ENCODE measurements at places on chromosomes 7 and 10. TPM values are rescaled to one million over a fixed set of nuclear protein-coding genes. Genes with fewer than 3 reads are reported as not detected.
A peak's percentile ranks its signal among the peaks of the same experiment; 100 is the strongest.

GRCh38 chr7:29277436-29278215 lies 83.1 kb downstream of the CHN2 start:
- DNase-seq: no peak

GRCh38 chr7:3028071-3028757 lies 15.5 kb downstream of the CARD11 start:
- peak; percentile 90 for DNase-seq

Gene SPDYE8
- total RNA-seq: not detected

GRCh38 chr7:110386913-110387312 lies 704.0 kb upstream of the LRRN3 start:
- DNase-seq: peak; percentile 95

Gene TEX47
- total RNA-seq: not detected

Gene NPC1L1
- under 0.01 TPM for total RNA-seq

DNA sequence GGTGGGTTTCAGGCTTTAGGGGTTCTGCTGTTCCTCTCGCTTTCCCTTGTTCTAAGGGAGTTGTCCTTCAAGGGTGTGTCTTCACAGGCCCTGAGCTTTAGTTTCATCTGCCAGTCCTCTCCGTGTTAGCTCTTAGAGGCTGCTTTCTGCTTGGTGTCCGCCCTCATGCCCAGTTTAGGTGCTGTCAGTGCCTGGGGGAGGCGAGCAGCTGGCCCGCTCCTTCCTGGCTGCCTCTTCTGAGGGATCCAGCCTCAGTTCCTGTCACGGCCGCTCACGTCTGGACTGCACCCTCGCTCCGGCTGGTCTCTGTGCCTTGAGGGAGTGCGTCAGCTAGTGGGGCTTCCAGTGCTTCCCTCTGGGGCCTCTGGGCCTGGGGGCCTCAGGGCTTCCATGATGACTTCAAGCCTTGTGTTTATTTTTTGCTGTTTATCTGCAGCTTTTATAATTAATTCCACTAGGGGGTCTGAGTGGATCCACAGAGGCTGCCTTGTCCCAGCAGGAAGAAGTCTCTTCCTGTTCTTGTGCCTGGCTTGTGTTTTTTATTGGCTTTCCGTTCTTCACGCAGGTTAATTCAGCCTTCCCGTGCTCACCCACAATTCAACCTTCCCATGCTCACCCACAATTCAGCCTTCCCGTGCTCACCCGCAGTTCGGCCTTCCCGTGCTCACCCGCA lies 33.0 kb downstream of the WDR37 start:
- no peak for DNase-seq

Gene OR6V1
- not detected for total RNA-seq

DNA sequence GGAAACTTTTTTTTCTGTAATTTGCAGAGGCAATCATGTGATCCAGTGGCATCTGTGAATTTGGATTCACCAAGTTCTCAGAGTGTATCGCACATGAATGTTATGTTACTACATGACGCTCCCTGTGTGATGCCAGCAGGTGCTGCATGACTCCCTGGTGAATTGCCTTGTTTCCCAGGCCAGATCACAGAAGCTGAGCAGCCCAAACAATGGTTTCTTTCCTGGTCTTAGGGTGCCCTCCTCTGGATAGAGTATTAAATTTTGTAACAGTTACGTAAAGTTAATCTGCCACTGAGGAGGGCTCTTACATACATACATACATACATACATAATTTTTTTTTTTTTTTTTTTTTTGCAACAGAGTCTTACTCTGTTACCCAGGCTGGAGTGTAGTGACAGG lies 3.6 kb downstream of the ZSCAN21 start:
- peak; percentile 80 for DNase-seq

Gene NUTM2B
- total RNA-seq: 0.26 TPM

DNA sequence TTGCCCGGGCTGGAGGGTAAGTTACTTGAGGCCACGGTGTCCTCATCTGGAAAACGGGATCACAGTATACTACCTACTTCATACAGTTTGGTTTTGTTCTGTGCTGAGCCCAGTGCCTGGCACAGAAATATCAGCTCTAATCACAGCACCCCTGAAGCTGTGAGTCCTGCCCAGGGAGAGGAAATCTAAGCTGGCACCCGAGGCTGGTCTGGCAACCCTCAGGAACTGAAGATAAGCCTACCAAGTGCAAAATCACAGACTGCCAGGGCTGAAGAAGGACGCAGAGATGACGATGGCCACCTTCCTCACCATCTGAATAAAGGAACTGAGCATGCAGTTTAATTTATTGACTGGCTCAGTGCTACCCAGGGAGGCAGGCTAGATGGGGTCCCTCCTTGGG lies 7.7 kb upstream of the TMEM120A start:
- DNase-seq: no peak

DNA sequence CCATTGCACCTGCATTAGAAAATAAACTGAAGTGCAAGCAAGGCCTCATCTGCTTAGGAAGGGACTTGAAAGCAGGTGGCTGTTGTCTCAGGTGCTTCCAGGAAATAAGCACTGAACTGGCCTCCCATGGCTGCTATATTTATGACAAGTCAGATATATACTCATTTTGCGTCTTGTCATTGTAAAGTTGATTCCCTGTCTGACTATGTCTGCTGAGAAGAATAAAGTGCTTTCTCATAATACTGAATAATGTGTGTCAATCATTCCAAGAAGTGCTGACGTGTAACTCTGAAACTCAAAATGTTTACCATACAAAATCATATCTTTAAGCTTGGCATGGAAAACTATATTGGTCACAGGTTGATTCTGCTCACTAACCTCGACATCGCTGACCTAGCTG lies 44.9 kb upstream of the SVOPL start:
- no peak for DNase-seq

Gene DMBT1
- not detected for total RNA-seq

- no peak for DNase-seq
These were observed 8.9 kb downstream of the PROSER2 start for GRCh38 chr10:11832042-11832441.

Gene DEPP1
- 0.26 TPM for total RNA-seq

GRCh38 chr7:41886901-41887311 lies 184.0 kb upstream of the INHBA start:
- DNase-seq: peak; percentile 59

GRCh38 chr7:11005202-11005601 lies 31.5 kb downstream of the PHF14 start:
- DNase-seq: no peak

- no peak for DNase-seq
These were observed 25.6 kb upstream of the ZC3HAV1L start for GRCh38 chr7:139061416-139061815.

Gene KCNMA1
- 16.3 TPM for total RNA-seq

DNA sequence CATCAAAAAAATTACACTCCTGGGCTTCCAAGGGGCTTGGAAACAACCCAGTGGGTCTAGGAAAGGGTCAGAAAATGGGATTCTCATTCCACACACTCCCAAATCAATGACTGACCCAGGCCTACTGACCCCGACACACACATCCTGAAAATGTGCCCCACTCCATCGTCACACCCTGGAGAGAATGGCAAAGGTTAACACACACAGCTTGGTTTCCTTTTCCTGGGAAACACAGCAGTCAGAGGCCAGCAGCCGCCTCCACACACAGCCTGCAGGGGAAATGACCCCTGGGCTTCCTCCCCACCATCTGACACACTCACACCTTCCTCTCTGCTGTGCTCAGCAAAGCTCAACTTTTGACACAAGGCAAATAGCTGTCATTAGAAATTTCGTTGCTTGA lies 42.9 kb downstream of the SH3PXD2A start:
- no peak for DNase-seq

DNA sequence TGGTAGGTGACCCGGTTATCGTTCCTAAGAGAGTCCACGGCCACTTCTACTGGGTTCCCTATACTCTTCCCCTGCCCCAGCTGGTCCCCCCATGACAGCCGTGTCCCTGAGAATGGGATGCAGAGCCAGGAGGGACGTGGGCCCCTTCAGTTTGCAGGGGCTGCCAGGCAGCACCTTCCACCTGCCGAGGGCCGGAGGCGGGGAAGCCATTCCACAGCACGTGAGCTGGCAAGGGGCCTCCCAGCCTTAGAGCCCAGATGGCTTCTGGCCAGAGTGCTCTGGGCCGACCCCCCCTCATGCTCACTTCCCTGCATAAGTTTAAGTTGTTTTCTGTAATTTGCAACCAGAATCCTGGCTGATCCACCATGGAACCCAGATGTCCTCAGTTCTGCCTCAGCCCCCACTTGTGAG lies 39.0 kb downstream of the DIP2C start:
- no peak for DNase-seq

- no peak for DNase-seq
These were observed 28.9 kb upstream of the TNRC18 start for GRCh38 chr7:5452470-5452899.

DNA sequence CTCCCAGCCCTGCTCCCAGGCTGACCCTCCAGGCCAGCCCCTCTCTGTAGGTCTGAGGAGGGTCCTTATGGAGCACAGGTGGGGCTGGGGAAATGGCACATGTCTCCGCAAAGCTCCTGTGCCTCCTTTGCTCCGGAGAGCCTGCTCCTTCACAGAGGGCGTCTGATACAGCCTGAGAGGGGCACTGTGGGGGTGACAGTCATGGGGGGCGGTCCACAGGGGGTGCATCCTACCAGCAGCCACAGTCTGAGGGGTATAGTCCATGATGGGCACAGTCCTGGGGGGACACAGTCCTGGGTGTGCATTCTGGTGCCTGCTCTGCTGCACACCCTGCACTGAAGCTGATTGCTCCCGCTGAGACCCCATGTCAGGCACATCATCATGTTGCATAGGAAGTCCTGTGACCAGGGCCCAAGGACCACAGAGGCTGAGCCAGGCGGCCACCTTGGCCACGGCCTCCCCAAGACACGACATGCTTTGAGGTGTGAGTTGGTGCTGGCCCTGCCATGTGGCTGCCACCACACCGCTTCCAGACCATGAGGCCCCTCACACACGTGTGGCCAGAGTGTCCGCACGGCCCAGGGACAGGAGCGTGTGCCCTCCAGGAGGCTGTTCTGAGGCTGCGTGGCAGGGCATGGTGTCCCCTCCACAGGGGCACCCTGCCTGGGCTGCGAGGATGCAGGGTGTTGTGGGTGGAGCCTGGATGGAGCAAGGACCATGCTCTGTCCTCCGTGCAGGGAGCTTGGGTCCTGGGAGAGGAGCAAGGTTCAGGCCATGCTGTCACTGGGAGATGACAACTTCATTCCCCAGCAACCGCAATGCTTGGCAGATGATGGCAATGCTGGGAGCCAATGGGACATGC lies 59.2 kb downstream of the PWWP2B start:
- no peak for DNase-seq

Gene FAM237B
- not detected for total RNA-seq

Gene DOCK4
- total RNA-seq: 10.1 TPM

Gene CABCOCO1
- not detected for total RNA-seq

- DNase-seq: peak; percentile 35
These were observed 1277.1 kb upstream of the AUTS2 start for GRCh38 chr7:68321076-68321639.

DNA sequence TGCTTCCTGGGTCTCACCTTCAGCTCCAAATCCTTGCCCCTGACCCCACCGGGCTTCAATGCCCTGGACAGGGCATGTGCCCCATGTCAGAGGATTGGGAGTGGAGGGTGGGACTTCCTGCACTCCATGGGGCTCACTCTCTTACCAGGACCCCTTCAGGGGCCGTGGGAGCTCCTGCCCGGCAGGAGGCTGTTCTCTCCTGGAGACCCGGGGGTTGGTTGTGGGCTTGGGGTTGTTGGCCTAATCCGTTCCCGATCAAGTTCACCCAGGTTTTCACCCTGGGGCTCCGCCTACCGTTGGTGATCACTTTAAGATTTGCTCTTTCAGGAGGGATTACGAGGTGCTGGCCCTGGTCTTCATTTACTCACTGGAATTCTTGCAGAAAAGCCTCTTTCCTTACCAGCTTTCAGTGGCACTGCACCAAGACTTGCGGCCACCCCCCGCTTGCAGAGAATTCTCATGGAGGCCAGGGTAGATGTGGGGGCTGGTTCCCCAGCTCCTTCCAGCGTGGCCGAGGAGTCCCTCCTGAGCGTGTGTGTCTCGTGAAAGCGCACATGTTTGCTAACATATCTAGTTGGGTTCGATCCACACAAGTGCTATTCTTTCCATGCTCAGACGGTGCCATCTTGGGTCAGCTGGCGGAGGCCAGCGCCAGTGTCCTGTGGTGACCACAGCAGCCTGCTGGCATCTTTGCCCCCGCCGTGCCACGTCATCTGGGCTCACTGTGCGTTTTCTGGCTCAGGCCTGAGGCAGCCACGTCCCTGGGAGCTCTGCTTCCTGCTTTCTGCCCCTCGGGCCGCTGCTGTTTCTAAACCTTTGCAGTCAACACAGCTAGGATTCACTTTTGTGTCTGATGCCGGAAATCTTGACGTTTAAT lies 15.6 kb downstream of the PWWP2B start:
- DNase-seq: no peak

Gene ALOX5
- total RNA-seq: 0.13 TPM

- no peak for DNase-seq
These were observed 110.2 kb downstream of the ELAPOR2 start for GRCh38 chr7:86949052-86949778.

DNA sequence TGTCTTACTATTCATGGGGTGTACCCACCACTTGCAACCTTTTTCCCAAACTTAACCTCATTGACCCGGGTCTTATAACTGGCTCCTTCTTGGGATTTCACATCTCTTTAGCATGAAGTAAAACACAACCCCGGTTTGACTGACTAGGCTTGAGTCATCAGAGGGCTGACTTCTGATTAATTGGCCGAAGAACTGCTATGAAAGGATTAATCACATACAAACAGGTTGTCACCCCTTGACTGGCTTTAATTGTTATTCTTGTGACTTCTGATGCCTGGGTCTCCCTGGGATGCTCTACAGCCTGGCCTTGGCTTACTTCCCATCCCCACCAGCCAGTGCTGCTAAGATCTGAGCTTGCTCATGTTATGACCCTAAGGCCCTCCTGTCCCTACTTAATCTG lies 8.8 kb upstream of the CRPPA start:
- peak; percentile 80 for DNase-seq

- no peak for DNase-seq
These were observed 149.1 kb downstream of the GRID1 start for GRCh38 chr10:86217371-86218080.

- no peak for DNase-seq
These were observed at the start of gene PRTFDC1 for GRCh38 chr10:24952143-24952706. Gene PRTFDC1, minus strand, starts transcription at chr10:24952606. Its CDS starts 31 bp downstream, at chr10:24952575.

- DNase-seq: no peak
These were observed 45.4 kb downstream of the PAX2 start for GRCh38 chr10:100790761-100791208.

Gene ATOH7
- under 0.01 TPM for total RNA-seq

DNA sequence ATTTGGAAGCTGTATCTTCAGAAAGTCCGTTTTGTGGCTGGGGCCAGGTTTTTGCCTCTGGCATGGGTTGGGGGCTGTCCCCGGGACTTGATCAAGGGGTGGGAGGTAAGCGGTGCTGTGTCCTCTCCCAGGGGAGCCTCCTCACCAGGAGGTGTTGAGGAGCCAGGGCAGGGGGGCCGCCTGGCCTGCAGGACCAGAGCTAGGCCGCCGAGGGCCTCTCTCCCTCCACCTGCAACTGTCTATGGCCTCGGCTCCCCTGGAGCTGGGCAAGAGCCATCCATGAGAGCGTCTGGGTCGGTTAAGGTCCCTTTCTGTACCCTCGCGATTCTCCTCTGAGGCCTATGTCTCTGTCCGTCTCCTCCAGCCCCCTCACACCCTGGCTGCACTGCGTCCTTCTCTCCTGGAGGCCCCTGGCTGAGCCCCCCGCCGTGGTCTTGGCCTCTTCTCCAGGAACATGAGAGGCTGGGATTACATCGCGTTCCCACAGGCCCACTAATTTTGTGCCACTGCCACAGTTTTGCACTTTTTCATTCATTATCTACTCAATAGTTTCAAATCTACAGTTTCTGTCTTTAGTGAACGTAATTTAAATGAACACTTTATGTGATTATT lies 20.6 kb downstream of the CALML5 start:
- DNase-seq: no peak

GRCh38 chr7:81075150-81075549 lies 156.3 kb upstream of the SEMA3C start:
- peak; percentile 99 for DNase-seq

All from bronchial epithelial cell (primary cell).